ENCODE measurements at places on chromosomes 7 and 10. TPM values are rescaled to one million over a fixed set of nuclear protein-coding genes. Genes with fewer than 3 reads are reported as not detected.

GRCh38 chr7:27739301-27739908 lies 557 bp upstream of the TAX1BP1 start:
- H3K27me3 ChIP-seq = no peaks in the 10 kb centered on the region
- peak overlapping the region; percentile 100 for H3K4me3 ChIP-seq
- H3K4me1 ChIP-seq = peaks cover 10% of the 10 kb centered on the region
- peak overlapping the region; percentile 96 for H3K27ac ChIP-seq
- no peak for DNase-seq
- no peaks in the 10 kb centered on the region for H3K36me3 ChIP-seq

- no peaks in the 10 kb centered on the region for H3K27me3 ChIP-seq
- H3K4me1 ChIP-seq = no peaks in the 10 kb centered on the region
- no peak overlapping the region for H3K27ac ChIP-seq
- no peak for DNase-seq
- H3K4me3 ChIP-seq = no peak overlapping the region
- H3K36me3 ChIP-seq = no peaks in the 10 kb centered on the region
Measured at GRCh38 chr10:95517536-95518454, 43.4 kb downstream of the SORBS1 start.

DNA sequence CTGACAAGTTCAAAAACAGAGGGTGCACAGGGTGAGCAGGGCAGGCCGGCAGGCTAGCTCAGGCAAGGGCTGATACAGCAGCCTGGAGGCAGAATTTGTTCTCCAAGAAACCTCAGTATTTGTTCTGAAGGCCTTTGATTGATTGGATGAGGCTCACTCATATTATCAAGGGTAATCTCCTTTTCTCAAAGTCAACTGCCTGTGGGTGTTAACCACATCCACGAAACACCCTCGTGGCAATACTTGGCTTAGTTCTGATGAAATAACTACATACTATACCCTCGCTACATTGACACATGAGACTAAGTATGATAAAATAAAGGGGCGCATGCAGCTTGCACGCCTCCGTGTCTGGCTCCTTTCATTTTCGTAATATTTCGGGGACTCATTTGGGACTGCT lies 4.4 kb upstream of the PPP2R2D start:
- no peaks in the 10 kb centered on the region for H3K36me3 ChIP-seq
- H3K4me3 ChIP-seq = no peak overlapping the region
- peaks cover 5% of the 10 kb centered on the region for H3K4me1 ChIP-seq
- no peak overlapping the region for H3K27ac ChIP-seq
- H3K27me3 ChIP-seq = no peaks in the 10 kb centered on the region
- no peak for DNase-seq

DNA sequence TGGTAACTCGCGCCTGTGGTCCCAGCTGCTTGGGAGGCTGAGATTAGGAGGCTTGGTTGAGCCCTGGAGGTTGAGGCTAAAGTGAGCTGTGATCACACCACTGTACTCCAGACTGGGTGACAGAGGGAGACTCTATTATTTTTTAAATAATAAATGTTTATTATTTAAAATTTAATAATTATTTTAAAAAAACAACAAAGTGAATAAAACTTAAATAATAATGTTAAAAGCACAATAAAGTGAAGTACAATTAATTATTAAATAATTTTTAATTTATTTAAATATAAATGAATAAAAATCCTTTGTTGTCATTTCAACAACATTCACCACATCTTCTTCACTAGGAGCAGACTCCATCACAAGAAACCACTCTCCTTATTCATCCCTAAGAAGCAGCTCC lies 64.8 kb downstream of the AVL9 start:
- H3K27me3 ChIP-seq = no peaks in the 10 kb centered on the region
- H3K4me1 ChIP-seq = no peaks in the 10 kb centered on the region
- H3K4me3 ChIP-seq = no peak overlapping the region
- no peak for DNase-seq
- H3K27ac ChIP-seq = no peak overlapping the region

DNA sequence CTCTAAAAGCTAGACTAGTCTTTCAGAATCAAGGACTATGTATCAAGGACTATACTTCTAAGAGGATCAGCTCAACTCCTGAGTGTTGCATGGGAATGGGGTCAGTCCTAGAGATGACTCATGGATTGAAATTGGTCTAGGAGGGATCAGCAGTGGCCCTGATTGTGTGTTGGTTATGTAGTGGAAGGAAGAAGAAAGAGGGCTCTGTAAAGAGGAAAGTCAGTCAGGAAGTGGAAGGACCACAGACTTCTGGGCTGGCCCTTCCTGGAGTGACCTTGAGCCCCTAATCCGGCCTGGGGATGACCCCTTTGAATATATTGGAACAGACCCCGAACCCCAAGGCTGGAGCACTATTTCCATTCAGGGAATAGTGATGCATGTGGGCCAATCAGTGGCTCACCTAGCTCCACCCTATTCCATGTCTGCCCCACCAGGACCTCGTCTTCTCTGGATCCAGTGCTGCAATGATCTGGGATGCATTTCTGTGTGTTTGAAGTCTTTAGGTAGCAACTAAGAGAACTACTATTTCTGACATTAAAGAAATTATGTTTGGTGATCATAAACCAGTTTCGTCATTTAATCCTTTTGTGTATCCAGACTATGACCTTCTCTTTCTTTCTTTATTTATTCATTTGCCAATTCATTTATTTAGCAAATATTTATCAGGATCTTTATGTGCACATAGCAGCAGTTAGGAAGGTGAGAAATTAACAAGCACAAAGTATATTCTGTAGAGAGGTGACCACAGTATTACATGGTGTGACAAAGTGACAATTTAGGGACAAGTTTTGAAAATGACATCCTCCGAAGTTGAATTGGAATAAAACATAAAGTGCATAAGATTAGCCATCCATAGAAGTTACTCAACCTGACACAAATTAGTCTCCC lies 48.6 kb upstream of the KIF5B start:
- no peak overlapping the region for H3K27ac ChIP-seq
- no peaks in the 10 kb centered on the region for H3K36me3 ChIP-seq
- H3K4me1 ChIP-seq = no peaks in the 10 kb centered on the region
- no peaks in the 10 kb centered on the region for H3K27me3 ChIP-seq
- DNase-seq = no peak

DNA sequence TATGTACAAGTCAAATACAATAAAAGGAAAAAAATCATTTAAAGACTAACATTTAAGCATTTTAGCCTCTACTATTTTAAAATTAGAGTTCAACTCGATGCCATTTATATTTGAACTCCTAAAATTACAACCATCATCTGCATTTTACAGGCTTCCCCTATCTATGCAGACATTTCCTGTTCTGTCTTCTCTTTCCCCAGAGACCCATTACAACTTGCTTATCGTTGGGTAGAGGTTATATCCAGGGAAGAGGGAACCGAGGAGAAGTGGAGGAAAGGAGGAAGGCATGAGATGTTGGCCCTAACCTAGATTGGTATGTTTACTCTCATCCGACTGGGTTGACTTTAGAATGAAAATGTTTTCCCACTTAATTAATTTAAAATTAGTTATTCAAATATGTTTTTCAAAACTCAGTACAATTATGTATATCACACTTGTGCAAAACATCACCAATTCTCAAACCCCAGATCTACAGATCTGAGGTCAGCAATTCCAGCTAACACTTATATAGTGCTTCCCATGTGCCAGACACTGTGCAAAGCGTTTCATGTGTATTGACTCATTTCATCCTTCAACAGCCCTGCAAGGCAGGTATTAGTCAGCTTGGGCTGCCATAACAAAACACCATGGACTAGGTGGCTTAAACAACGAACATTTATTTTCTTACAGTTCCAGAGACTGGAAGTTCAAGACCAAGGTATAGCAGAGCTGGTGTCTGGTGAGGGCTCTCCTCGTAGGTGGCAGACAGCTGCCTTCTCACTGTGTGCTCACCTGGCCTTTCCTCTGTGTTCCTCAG lies 27.3 kb upstream of the HERPUD2 start:
- H3K27me3 ChIP-seq = no peaks in the 10 kb centered on the region
- no peaks in the 10 kb centered on the region for H3K4me1 ChIP-seq
- H3K27ac ChIP-seq = no peak overlapping the region
- no peak overlapping the region for H3K4me3 ChIP-seq
- H3K36me3 ChIP-seq = no peaks in the 10 kb centered on the region

DNA sequence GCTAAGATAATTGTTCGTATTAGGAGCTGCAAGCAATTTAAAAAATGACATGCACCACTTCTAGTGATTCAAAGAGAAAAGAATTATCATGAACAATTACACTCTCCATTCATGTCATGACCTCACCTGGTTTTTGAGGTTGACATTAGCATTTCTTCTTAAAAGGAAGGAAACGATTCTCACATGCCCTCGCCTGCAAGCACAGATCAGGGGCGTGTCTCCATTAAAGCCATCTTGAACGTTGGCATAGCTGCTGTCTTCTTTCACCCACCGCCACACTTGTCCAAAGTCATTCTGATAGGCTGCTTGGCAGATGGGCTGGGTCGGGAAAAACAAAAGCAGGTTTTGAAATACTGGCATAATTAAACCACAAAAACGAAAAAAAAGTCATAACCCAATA lies 19.9 kb downstream of the ANKRD22 start:
- no peaks in the 10 kb centered on the region for H3K36me3 ChIP-seq
- H3K27me3 ChIP-seq = no peaks in the 10 kb centered on the region
- H3K4me3 ChIP-seq = no peak overlapping the region
- DNase-seq = no peak

The TCF7L2 gene
- total RNA-seq = 16.2 TPM

The CALHM1 gene
- total RNA-seq = not detected

DNA sequence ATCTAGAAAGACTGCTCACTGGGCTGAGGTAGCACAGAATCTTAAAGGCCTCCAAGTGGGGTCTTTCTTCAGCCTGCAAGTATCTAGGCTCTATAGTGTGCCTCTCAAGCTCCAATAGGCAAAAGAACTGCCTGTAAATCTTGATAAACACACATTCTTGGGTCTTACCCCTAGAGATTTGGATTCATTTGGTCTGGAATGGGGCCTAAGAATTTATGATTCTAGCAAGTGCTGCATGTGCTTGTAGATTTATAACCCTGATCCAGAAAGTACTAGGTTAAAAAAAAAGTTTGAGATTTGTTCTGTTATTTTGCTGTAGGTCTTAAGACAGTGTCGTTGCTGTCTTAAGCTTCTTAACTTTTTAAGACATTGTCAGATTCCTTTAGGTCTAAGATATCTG lies 74.1 kb downstream of the RALA start:
- no peaks in the 10 kb centered on the region for H3K36me3 ChIP-seq
- DNase-seq = no peak
- no peaks in the 10 kb centered on the region for H3K4me1 ChIP-seq

The REPIN1 gene
- 71.9 TPM for total RNA-seq

The YKT6 gene
- 51.7 TPM for total RNA-seq

DNA sequence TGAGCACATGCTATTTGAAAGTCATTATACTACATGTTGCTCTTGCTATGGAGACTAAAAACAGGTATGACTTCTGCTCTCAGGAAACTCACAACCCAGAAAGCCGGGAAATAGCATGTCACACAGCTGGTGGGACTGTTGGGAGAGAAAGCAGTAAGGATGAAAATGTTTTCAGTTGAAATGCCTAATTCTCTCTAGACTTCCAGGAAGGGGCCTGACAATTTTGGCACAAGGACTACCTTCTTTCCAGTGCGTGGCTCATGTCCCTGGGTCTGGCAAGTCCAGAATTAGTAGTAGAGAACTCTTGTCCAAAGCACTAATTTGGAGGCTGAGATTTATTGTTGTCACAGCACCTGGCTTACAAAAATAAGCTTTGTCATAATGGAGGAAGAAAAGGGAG lies 567.6 kb downstream of the LRMDA start:
- no peak overlapping the region for H3K4me3 ChIP-seq
- no peaks in the 10 kb centered on the region for H3K4me1 ChIP-seq
- no peak overlapping the region for H3K27ac ChIP-seq

DNA sequence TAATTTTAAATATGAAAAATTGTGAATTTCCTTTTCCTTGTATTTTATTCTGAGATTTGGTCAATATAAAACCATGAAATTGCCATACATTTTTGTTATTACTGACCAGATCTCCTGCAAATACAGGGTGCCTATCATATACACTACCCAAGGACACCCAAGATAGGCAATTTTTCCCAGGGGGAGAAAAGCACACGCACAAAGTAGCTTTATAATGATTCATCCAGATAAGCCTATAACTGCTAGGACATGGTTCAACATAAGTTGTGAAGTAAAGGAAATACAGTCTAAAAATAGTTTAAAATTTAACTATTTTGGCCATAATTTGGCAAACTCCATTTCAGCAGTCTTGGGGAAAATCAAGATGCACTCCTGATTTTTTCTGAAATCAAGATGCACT lies 4.8 kb downstream of the RUFY2 start:
- no peak for DNase-seq
- H3K27me3 ChIP-seq = no peaks in the 10 kb centered on the region
- peaks cover 6% of the 10 kb centered on the region for H3K36me3 ChIP-seq

DNA sequence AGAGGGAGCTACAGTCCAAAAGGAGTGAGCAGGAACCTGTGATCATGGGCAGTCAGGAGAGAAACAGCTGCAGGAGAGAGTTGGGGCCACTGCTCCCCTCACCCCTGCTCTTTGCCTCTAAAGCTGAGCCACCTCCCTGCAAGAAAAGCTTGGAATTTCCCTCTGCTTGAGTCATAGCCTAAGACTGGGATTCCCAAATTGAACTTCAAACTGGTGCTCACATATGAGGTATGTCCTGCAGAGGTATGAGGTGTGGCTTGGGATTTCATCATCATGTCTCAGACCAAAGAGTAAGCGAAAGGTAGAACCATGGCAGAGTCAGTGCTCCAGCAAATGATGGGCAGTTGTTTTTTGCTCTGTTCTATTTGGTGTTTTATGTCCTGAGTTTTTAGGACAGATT lies 237.1 kb upstream of the NRP1 start:
- no peak overlapping the region for H3K27ac ChIP-seq
- no peaks in the 10 kb centered on the region for H3K4me1 ChIP-seq
- no peaks in the 10 kb centered on the region for H3K27me3 ChIP-seq
- H3K4me3 ChIP-seq = no peak overlapping the region
- no peaks in the 10 kb centered on the region for H3K36me3 ChIP-seq
- DNase-seq = no peak

DNA sequence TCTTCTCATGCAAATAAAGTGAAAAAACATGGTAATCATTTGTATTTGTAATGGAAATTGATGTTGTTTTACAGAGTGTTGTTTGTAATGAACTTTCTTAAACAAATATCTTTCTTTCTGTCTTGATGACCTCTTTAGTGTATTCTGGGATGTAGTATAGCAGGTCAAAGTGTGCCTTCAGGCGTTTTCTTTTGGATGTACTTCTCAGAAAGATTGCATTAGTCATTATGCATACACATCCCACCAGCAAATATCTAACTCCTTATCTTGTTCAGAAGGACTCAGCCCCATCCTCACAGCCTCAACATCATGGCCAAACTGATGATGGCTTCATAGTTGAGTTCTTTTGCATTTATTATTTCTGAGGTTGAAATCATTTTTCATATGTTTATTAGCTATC lies 124.7 kb downstream of the LRRC18 start:
- H3K4me1 ChIP-seq = no peaks in the 10 kb centered on the region
- no peak overlapping the region for H3K4me3 ChIP-seq
- DNase-seq = no peak
- no peaks in the 10 kb centered on the region for H3K36me3 ChIP-seq
- no peaks in the 10 kb centered on the region for H3K27me3 ChIP-seq
- no peak overlapping the region for H3K27ac ChIP-seq

Data from thyroid gland (tissue), 4 donors.